Ascending aorta (tissue), 2 donors: ENCODE measurements at places on chromosomes 2 and 18.
A peak's percentile ranks its signal among the peaks of the same experiment; 100 is the strongest.

GRCh38 chr18:24220318-24220688 lies 81.4 kb downstream of the CABYR start:
- DNase-seq, result no peak

GRCh38 chr2:223999862-224000261 lies 39.2 kb downstream of the SERPINE2 start:
- no peak for DNase-seq

DNA sequence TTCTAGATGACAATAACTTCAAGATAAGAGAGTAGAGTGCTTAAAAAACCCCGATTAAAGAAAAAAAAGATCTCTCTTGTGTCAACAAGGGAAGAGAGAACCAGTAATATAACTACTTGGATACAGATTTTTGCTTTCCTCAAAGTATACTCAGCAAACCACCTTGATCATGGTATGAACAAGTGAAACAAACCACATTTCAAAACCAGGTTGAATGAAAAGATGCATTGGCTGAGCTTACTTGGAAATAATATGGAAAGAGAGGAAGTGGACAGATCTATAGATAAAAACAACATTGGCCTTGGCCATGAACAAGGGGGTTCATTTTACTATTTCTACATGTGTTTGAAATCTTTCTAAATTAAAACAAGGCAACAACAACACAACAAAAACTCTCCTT lies 50.1 kb downstream of the ATP8B1 start:
- no peak for DNase-seq

DNA sequence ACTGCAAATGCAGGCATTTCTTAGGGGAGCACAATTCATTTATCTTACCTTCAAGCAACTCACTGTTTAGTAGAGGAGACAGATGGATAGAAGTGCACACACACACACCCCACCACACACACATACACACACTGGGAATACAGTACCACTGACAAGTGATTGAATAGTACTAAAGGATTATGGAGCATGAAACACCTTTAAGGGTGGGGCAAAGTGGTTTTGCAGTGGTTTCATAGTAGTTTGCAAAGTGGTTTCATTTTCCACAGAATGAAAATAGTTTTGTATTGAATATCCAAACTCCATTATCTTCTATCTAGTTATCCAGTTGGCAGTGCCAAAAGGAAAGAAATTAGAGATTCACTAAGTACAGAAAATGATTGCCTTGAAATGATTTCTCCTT lies 18.9 kb downstream of the KIF5C start:
- no peak for DNase-seq

DNA sequence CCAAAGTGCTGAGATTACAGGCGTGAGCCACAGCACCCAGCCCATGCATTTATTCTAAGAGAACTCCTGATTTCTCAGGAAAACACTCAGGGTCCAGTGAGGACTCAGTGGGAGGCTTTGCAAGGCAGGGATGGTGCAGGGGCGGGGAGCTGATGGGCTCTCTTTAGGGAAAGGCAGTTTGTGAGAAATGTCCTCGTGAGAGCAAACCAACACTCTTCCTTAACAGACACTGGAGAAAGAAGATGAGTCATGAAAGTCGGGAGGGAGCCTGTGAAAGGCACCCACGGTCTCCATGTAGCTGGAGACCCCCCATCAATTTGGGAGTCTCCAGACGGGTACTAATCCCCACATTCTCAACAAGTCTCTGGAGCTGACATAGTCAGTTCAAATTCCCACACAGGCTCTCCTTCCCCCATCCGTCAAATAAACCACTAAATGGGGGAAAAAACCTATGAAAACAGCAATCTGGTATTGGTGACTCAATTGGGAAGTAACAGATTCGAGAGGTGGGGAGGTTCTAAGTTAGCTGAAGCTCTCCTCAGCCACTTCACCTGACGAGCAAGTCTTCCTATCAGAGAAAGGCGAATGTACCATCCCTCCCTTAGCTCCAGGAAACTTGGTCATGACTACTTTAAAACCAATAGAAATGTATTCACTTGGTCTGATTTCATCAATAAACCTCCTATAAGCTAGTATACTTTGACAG lies 11.0 kb upstream of the CREG2 start:
- DNase-seq, result peak; percentile 18

DNA sequence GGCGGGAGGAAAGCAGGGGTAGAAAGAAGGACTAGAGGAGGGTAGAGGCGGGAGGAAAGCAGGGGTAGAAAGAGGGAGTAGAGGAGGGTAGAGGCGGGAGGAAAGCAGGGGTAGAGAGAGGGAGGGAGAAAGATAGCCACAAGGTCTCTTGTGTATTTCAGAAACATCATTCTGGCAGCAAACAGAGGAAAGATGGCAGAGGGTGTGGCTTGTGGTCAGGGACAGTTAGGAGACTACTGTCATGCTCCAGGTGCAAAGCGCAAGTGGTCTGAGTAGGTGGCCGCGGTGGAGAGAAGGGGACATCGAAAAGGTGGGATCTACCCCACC lies 82.4 kb upstream of the TAF1B start:
- no peak for DNase-seq

GRCh38 chr2:20322527-20323300 lies 27.9 kb downstream of the PUM2 start:
- no peak for DNase-seq

GRCh38 chr2:112482309-112483041 lies 519 bp downstream of the TTL start:
- peak; percentile 69 for DNase-seq

GRCh38 chr18:29123706-29124530 lies 947.0 kb upstream of the CDH2 start:
- no peak for DNase-seq

GRCh38 chr2:12732651-12733050 lies 15.9 kb downstream of the TRIB2 start:
- no peak for DNase-seq

GRCh38 chr18:55777666-55778304 lies 189.8 kb upstream of the TCF4 start:
- no peak for DNase-seq

- DNase-seq, result no peak
Observed at GRCh38 chr2:215371915-215372897, 60.3 kb downstream of the ATIC start.

DNA sequence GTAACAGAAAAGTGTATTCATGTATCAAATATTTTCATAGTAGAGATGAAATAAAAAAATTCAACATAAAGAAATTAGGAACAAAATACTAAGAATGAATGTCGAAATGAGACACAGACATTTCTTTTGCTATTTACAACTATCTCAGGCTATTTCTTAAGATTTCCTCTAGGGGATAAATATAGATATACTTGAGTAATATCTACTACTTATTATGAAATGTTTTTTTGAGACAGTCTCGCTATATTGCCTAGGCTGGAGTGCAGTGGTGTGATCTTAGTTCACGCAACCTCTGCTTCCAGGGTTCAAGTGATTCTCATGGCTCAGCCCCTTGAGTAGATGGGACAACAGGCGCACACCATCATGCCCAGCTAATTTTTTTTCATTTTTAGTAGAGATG lies 326.1 kb downstream of the RNF144A start:
- no peak for DNase-seq

DNA sequence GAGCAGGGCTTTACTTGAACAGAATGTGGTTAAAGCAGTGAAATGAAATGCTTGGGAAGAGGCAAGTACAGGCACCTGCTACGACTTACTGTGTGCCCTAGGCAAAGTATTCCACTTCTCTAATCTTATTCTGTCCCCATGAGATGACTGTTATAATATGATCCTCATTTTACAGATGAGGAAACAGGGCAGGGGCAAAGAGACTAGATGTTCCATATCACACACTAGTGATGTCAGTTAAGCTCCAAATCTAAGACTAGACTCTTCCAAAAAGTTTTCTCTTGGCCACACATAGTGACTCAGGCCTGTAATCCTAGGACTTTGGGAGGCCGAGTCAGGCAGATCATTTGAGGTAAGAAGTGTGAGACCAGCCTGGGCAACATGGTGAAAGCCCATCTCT lies 235.0 kb downstream of the SETBP1 start:
- DNase-seq, result no peak

DNA sequence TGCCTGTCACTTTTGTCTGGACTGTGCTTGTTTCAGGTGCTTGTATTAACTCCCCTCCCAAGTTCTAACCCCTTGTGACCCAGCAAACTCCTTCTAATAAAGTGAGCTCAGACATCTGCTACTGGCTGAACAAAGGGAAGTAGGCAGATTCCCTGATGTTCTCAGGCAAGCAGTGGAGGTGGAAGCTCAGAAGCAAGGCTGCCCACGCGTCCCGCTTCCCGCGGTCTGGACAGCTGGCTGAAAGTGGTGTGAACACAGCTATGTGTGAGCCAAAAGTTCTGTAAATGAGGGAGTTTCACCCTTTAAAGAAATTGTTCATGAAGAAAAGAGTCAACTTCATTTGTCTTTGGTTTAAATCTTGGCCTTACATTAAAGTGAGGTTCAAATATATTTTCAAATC lies 40.0 kb downstream of the NAPG start:
- DNase-seq, result no peak

GRCh38 chr2:226135861-226136548 lies 663.6 kb downstream of the IRS1 start:
- no peak for DNase-seq

DNA sequence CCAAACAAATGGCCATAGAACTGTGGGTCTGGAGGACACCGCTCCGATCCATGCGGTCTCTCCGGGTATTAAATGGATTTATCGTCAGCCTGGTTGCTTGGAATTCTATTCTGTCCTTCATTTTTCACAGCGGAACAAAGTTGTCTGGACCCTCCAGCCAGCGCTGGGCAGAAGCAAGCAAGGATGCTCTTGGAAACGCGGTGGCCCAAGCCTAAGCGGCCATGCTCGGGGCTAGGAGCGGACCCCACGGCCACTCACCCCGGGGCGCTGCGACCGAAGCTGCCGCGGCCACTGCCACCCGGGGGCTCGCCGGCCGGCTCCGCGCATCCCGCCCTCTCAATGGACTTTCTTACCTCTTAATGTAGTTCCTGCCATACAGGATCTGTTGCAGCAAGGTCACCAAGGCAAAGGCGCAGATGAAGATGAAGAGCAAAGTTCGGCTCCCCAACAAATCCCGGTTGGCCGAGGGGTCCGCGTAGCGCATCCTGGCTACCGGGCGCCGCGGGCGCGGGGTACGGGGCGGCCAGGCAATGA lies 761 bp downstream of the ST8SIA5 start:
- DNase-seq, result no peak

GRCh38 chr2:160583813-160584537 lies 90.4 kb upstream of the RBMS1 start:
- no peak for DNase-seq

- no peak for DNase-seq
Observed at GRCh38 chr2:28274911-28275685, 117.6 kb upstream of the FOSL2 start.

DNA sequence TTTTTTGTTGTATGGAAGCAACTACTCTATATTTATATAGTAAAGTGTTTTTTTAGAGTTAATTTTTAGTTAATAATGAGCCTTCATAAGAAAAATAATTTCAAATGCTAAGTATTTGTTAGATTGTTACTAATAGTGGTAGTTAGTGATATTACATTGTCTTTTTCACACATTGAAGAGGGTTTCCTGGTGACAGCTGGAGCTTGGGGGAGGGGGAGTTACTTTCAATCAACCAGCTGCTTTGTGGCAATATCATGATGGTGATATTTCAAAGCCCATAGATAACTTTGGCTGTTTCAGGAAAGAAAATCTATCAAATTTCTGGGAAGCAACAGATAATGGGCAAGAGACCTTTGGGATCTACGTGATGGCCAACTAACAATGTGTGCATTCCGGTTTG lies 4.1 kb downstream of the RHBDD1 start:
- no peak for DNase-seq

- DNase-seq, result no peak
Observed at GRCh38 chr2:134031539-134031938, 222.3 kb upstream of the MGAT5 start.

DNA sequence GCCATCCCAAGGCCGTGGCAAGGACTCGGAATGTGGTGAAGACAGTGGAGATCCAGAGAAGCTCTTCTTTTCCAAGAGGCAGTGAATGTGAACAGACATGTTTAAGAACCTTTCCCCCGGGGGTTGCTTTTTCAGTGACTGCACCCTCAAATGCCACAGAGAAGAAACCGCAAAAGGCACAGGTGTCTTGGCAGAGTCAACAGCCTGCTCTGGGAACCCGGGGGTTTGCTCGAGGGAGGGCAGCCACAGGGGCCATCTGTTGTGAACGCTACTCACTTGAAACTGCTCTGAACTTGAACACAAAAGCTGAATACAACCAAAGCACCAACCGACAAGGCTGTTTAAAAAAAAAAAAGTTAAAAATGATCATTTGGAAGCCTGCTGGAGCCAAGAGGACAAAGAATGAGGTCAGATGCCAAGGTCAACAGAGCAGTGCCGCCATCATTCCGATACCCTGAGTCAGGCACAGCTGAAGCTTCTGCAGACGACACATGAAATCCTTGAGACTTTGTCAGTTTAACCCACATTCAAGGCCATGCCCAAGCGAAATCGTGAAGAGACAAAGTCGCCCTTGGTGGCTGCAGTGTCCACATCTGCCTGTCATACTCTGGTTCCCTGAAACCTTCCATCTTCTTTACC lies 47.4 kb downstream of the PSMG2 start:
- DNase-seq, result no peak

- DNase-seq, result no peak
Observed at GRCh38 chr18:68244786-68245185, 470.1 kb downstream of the TMX3 start.

DNA sequence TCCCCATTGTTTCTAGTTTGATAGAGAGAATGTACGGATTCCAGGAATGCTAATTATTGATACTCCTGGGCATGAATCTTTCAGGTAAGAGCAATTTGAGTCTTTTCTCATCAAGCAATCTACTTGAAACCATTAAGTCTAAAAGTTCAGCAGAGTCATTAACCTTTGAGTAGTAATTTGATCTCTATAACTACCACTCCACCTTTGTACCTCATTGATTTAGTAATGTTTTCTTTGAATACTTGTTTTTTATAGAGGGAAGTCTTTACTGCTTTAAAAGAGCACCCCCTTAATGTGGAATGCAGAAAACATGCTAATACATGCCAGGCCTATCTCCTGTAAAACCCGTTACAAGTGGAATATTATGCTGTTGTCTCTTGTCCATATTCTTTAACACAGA lies 45.0 kb downstream of the EIF5B start:
- no peak for DNase-seq

DNA sequence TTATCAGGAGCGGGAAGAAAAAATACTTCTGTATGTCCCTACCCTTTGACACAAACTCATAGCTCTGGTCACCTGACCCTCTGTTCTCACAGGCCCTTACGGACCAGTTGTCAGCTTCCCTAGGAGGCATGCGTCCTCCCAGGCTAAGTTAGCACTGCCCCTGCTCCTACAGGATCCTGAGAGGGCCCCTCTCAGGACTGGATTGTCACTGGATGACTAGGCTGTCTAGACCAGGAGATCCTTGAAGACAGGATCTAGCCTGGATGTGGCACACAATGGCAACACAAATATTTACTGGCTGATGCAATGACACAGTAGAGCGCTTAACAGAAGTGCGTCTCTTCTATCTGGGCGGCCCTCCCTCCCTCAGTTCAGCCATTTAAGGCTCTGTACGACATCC lies 7.7 kb downstream of the FAM228A start:
- DNase-seq, result no peak
